SJCRH30 (cell line): ENCODE measurements at places on chromosomes 5 and 9.

GRCh38 chr5:141908796-141909195, 14.9 kb upstream of the DELE1 start:
- no peak for DNase-seq

DNA sequence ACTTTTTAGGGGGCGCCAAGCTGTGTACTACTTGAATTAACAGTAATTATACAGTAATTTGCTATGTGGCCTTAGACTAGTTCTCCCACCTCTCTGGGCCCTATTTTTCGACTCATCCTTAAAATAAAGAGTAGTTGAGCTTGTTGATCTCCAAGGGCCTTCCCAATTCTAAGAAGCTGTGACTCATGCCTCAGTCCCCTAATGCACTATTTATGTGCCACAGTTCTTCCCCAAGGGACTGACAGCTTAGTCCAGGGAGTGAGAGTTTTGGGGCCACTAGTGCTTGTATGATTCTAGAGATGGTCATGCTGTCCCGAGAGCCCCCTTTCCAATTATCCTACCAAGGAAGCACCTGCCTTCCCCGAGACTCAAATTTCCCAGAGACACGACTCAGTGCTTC, 149.7 kb downstream of the PAPPA start:
- no peak for DNase-seq

GRCh38 chr9:20683351-20684034, 566 bp upstream of the FOCAD start:
- DNase-seq, result peak; percentile 50

DNA sequence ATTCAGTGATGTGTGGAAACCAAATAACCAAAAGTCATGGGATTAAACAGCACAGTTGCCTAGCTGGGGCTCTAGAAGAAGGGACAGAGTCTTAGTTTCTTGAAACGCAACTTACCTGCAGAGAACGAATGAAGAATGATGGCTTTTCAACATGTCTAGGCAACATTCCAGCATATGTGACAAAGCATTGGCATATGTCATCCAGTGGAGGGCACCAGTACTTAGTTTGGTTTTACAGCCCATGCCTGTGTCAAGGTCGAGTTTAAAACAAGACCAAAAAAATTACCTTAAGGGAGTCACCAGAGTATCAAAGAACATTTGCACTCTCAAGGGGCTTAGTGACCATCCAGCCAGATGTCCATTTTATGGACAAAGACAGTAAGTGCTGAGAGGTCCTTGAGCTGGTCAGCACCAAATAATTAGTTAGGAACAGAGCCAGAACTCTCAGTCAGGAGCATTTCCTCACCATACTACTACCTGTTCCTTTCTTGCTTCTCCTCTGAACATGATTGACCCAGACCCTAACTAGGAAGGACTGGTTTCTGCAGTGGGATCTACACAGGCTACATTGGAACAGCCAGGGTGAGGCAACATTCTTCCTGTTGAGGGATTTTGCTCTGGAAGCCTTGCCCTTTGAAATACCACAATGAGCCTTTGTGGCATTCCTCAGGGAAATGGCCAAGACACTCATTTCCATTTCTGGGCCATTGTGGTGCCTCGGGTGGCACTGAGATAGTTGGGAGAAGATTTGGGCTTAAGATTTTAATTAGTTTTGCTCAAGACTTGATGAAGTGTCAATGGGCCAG, 75.4 kb upstream of the ANKH start:
- DNase-seq, result no peak

DNA sequence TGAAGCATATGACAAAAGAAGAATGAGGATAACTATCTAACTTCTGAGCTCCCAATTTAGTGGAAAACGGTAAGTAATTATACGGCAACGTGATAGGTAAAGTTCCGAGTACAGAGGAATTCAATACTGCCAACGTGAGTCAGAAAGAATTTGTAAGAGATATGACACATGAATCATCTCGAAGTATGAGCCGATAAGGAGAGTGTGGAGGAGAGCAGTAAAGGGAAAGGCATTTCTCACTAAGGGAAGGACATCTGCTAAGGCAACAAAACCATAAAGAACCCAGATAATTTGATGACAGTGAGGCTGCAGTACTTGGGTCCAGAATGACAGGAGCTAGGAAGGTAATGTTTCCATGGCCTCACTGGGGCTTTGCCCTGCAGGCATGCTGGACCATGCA, 11.0 kb downstream of the MPDZ start:
- DNase-seq, result no peak

DNA sequence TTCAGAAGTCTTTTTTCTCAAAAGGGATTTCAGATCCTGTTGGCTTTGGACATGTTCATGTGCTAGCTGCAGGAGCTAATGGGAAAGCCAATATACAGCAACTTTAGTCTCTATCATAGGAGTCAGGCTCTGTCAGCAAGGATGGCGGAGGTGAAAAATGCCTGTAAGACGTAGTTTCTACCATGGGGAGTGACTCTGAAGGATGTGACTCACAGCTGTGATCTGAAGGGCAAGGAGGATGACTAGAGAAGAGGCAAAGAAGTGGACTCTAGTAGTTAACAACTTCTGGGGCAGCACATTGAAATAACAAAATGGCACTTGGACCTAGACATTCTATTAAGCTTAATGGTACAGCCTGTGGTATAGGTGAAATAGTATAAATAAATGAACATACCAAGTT, 3.1 kb upstream of the NDUFS4 start:
- DNase-seq, result no peak
